ENCODE measurements at places on chromosomes 3 and 15. TPM values are rescaled to one million over a fixed set of nuclear protein-coding genes. Genes with fewer than 3 reads are reported as not detected.

The CLSTN2 gene
- 2.0 TPM for total RNA-seq

The CPNE4 gene
- total RNA-seq, result 1.5 TPM

The ARRDC4 gene
- total RNA-seq, result 19.7 TPM

The NFKBIZ gene
- 27.0 TPM for total RNA-seq

The BCL2A1 gene
- total RNA-seq, result not detected

The TMEM266 gene
- 0.33 TPM for total RNA-seq

The LMOD3 gene
- total RNA-seq, result not detected

The PLOD2 gene
- 42.1 TPM for total RNA-seq

The SUSD5 gene
- total RNA-seq, result 1.4 TPM

The ISLR2 gene
- not detected for total RNA-seq

The THSD4 gene
- total RNA-seq, result 111 TPM

The SLC2A2 gene
- not detected for total RNA-seq

The CHCHD4 gene
- 22.9 TPM for total RNA-seq

All from mammary epithelial cell (primary cell).